ENCODE measurements at places on chromosomes 7 and 10. TPM values are rescaled to one million over a fixed set of nuclear protein-coding genes. Genes with fewer than 3 reads are reported as not detected.

DNA sequence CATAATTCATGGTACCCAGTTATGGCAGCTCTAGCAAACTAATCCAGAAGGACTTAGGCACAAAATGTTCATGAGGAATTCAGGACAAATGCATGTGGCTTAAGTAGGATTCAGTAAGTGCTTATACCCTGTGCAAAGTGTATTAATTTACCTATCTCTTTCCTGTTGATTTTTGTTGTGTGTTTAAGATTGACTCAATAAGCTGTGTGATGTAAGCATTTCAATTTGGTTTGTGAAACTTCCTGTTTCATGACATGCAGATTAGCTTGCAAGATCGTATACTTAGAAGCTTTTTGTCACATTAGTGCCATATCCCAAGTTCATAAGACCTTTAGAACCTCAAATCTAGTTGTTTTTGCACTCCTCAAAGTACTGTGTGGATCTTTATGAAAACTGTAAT is 416.7 kb downstream of the ARL4A start:
- DNase-seq, result no peak

DNA sequence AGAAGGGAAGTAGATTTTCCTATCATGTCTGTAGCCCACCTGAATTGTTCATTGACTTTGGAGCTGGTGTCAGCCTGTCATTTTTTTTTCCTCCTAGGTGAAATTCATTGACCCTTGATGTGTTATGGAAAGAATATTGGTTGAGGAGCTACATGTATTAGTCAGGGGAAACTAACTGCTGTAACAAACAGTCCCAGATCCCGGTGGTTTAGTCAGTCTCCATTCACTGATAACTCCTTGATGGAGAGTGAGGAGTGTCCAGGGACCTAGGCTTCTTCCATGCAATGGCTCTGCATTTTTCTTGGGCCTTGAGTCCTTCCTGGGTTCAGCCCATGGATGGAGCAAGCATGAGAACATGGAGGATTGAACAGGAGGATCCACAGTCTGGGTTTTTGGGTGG is 643.2 kb downstream of the LRMDA start:
- DNase-seq, result no peak

Gene LRRTM3
- total RNA-seq, result 30.7 TPM

DNA sequence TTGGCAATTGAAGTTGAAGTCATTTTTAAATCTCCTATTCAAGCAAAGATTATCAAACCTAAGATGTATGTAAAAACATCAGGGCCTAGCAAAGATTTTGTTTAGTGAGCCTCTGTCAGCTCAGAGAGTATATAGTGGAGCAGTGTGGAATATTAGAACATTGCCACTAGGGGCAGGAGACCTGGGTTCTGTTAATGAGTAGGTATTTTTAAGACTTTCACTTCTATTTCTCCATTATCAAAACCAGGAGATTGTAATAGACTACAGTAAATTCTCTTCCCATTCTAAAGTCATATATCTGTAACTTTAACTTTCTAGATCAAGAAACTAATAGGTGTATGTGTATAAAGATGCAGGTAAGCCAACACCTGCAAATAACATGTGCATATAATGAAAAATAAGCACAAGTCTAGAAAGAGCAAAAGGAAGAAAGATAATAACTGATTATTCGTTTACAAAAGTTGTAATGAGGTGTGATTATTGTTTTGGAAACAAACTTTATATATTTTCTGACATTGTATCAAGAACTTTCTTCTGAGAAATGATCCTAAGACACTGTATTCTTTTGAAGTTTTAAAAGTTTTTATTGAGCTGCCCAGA is 64.4 kb downstream of the KCND2 start:
- no peak for DNase-seq

DNA sequence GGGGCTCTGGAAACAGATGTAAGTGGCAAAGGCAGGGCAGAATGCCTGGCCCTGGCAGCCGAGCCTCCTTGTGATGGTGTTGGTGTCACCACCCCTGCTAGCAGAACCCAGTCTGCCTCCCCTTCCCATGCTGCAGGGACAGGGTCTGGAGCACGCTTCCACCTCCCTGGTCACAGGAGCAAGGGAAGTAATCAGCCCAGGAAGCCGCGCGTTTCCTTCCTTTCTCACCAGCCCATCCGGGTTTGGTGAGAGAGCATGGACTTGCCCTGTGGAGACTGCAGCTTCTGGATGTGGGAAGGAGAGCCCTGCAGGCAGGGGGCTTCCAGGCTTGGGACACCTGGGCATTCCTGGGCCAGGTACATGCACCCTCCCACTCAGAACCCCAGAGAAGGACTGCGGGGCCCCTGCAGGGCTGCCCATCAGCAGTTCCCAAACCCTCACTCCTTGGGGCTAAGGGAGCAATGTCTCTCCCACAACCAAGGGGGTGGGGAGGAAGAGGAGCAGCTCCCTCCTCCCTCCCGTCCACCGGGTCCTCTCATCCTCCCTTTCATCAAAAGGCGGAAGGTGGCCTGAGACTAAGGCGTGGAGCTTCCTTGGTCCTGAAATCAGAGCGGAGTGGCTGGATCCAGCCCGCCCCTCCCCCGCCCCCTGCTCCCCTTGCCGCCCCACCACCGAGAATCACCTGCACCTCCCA is 1.8 kb downstream of the MMRN2 start:
- DNase-seq, result no peak
